ENCODE measurements at places on chromosomes 7 and 10.

GRCh38 chr10:92407305-92408016 is 116.5 kb downstream of the MARCHF5 start:
- no peak overlapping the region for H3K4me3 ChIP-seq
- no peaks in the 10 kb centered on the region for H3K4me1 ChIP-seq
- no peaks in the 10 kb centered on the region for H3K27me3 ChIP-seq
- DNase-seq, result no peak

- no peaks in the 10 kb centered on the region for H3K4me1 ChIP-seq
- H3K27ac ChIP-seq, result no peak overlapping the region
- no peak for DNase-seq
- H3K36me3 ChIP-seq, result peaks cover 13% of the 10 kb centered on the region
Measured at GRCh38 chr10:28130267-28130666, 131.4 kb upstream of the ODAD2 start.

DNA sequence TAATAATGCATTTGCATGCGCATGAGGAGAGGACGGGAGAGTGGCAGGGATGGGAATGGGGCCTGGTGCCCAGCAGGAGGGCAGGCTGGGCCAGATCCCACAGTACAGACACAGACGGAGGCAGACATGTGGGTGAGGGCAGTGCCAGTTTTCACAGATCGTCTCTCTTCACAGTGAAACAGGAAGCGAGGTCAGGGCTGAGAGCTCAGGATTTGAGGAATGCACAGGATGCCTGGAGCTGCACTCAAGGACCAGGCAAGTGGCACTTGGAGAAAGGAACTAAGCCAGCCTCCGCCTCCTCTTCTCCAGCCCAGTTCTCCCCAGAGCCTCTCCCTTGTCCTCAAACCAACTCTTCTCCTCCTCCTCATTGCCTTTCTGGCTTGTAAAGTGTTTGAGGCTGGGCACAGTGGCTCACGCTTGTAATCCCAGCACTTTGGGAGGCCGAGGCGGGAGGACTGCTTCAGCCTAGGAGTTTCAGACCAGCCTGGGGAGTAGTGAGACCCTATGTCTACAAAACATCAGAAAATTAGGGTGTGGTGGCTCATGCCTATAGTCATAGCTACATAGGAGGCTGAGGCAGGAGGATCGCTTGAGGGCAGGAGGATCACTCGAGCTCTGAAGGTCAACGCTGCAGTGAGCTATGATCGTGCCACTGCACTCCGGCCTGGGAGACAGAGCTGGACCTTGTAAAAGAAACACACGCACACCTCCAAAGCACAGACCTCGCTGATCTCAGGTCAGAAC is 115.2 kb downstream of the HIP1 start:
- H3K27ac ChIP-seq, result no peak overlapping the region
- H3K36me3 ChIP-seq, result no peaks in the 10 kb centered on the region
- H3K4me3 ChIP-seq, result no peak overlapping the region

DNA sequence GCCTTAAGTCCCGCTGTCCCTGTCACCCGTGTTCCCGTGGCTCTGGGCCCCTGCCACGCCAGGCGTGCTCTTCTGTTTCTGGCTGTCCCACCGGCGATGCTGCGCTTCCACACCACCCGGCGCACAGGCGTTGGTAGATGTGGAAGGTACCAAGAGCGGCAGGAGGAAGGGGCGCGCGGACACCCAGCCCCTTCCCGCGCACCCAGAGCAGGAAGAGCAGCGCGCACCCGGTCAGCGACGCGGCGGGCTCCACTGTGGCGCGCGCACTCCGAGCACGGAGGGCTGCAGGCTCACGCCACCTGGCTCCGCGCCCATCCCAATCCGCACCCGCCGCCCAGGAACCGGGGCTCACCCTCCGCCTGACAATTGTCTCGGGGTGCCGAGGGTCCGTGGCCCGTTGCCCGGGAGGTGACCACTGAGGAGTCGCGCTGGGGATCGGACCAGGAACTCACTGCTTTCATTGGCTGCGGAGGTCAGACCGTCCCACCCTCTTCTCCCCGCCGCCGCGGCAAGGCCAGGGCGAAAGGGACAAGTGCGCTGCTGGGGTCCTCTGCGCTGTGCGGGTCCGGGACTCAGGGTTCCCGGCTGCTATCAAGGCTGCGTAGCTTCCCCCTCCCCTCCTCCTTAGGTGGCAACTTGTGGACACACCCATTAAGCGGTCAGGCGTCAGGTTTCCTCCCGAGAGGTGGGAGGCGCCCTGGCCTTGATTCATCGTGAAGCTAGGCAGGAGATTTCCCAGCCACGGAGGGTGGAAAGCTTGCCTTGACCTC is 121.6 kb upstream of the ZNF92 start:
- H3K36me3 ChIP-seq, result no peaks in the 10 kb centered on the region
- DNase-seq, result no peak
- H3K4me3 ChIP-seq, result peak overlapping the region; percentile 66
- H3K27me3 ChIP-seq, result peaks cover 4% of the 10 kb centered on the region
- H3K27ac ChIP-seq, result no peak overlapping the region

DNA sequence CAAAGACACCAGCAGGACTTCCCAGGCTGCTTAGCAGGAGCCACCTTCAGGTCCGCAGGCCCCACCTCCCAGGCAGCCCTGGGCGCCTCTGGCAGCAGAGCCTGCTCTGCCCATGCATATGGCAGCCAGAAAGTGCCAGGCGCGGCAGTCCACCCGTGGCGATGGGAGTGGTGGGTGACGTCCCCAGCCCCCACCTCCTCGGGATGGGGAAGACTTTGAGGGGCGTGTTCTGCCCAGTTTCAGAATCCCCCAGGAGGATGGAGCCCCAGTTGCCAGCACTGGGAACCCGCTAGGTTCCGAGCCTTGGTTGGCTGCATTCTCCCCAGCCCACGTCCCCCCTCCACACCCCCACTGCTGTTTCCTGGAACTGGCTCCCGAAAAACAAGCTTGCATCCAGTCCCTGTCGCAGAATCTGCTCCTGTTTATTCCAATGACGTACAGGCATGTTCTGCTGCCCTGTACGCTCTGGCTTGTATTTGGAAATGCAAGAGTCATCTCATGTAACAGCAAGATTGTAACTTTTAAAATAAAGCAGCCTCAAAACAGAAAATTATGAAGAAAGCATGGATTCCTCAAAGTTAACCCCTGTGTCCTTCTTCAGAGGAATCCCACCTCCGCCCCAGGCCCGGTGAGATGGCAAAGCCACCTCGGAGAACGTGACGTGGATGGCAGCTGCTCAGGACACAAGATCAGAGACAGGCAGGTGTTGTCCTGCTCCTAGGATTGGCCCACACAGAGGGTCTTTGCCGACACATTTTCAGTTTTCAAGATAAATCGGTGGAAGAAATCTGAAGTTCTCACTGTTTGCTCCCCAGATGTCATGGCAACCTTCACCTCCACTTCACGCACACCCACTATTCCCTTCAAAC is 87.8 kb upstream of the PPP2R2D start:
- no peaks in the 10 kb centered on the region for H3K36me3 ChIP-seq
- H3K4me3 ChIP-seq, result no peak overlapping the region
- H3K4me1 ChIP-seq, result no peaks in the 10 kb centered on the region
- no peak for DNase-seq

DNA sequence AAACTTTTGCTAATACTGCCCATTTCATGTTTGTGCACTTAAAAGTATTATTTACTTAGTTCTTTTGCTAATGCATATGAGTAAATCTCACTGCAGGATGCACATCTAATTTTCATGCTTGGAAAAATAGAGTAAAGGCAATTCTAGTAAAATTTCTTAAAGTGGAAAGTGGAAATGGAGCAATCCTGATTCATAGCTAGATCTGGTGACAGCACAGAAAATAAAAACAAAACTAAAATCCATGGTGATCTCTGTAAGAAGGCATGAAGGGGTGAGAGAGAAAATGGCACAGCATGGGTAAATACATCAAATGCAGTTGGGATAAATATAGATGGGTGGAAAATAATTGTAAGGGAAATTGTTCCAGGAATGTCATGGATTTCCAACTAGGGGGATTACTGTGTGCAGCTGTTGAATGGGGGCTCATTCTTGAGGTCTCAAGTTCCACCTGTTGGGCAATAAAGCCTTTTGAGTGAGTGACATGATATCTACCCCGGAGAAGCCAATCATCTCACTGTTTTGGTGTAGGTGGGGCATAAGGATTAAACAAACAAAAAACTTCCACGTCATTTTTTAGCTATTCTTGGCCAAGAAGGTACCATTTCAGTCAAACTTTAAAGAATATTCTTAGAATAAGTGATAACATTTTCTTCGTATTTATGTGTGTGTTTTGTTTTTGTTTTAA is 1.7 kb upstream of the MCU start:
- H3K27ac ChIP-seq, result no peak overlapping the region
- DNase-seq, result no peak
- no peak overlapping the region for H3K4me3 ChIP-seq
- H3K36me3 ChIP-seq, result no peaks in the 10 kb centered on the region
- H3K4me1 ChIP-seq, result peaks cover 4% of the 10 kb centered on the region

DNA sequence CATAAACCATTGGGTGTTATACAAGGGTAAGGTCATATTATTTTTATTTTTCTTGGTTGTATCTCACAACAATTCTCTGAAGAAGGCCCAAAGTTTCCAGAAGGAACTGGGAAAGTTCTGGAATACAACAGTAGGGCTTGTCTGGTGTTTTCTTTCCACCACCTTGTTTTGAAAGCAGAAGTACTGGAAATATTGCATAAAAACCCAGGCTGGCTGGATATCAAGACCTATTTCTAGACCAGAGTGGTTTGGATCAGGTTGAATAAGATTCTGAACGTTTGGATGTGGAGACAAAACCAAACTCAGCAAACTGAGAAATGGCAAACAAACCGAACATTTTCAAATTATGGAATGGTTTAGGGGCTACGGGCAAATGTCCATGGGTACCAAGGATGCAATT is 182.6 kb upstream of the FZD8 start:
- H3K4me3 ChIP-seq, result no peak overlapping the region
- no peaks in the 10 kb centered on the region for H3K27me3 ChIP-seq
- DNase-seq, result no peak
- H3K36me3 ChIP-seq, result no peaks in the 10 kb centered on the region
- H3K27ac ChIP-seq, result no peak overlapping the region

DNA sequence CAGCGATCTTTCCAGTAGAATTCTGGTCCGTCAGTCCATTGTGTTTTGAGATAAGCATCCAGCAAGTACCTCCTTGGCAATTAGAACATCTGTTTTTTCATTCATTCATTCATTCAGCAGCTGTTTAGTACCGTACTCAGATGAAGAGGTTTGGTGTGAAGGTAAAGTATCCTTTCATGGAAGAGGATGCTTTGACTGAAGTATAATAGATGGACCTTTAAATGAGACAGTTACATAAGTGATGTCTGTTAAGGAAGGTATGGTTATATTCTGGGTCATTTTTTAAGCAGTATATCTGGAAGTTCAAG is 1.2 kb downstream of the MAPK8 start:
- peaks cover 7% of the 10 kb centered on the region for H3K4me1 ChIP-seq
- H3K36me3 ChIP-seq, result no peaks in the 10 kb centered on the region
- H3K27ac ChIP-seq, result no peak overlapping the region
- DNase-seq, result no peak
- H3K4me3 ChIP-seq, result peak overlapping the region; percentile 77

- no peak overlapping the region for H3K4me3 ChIP-seq
- no peaks in the 10 kb centered on the region for H3K4me1 ChIP-seq
- no peaks in the 10 kb centered on the region for H3K27me3 ChIP-seq
Measured at GRCh38 chr7:142943706-142944268, 4.5 kb downstream of the LLCFC1 start.

GRCh38 chr7:152597507-152597906 is 78.4 kb downstream of the XRCC2 start:
- no peaks in the 10 kb centered on the region for H3K36me3 ChIP-seq
- H3K27ac ChIP-seq, result no peak overlapping the region
- no peak overlapping the region for H3K4me3 ChIP-seq
- H3K4me1 ChIP-seq, result no peaks in the 10 kb centered on the region
- no peaks in the 10 kb centered on the region for H3K27me3 ChIP-seq

GRCh38 chr7:43834463-43835251 is 34.7 kb downstream of the MRPS24 start:
- no peaks in the 10 kb centered on the region for H3K4me1 ChIP-seq
- no peaks in the 10 kb centered on the region for H3K36me3 ChIP-seq
- no peaks in the 10 kb centered on the region for H3K27me3 ChIP-seq
- peak; percentile 39 for DNase-seq
- H3K4me3 ChIP-seq, result peak overlapping the region; percentile 56

- no peaks in the 10 kb centered on the region for H3K36me3 ChIP-seq
- no peaks in the 10 kb centered on the region for H3K4me1 ChIP-seq
- H3K4me3 ChIP-seq, result no peak overlapping the region
- H3K27me3 ChIP-seq, result no peaks in the 10 kb centered on the region
Measured at GRCh38 chr7:40393660-40394059, 258.9 kb downstream of the SUGCT start.

DNA sequence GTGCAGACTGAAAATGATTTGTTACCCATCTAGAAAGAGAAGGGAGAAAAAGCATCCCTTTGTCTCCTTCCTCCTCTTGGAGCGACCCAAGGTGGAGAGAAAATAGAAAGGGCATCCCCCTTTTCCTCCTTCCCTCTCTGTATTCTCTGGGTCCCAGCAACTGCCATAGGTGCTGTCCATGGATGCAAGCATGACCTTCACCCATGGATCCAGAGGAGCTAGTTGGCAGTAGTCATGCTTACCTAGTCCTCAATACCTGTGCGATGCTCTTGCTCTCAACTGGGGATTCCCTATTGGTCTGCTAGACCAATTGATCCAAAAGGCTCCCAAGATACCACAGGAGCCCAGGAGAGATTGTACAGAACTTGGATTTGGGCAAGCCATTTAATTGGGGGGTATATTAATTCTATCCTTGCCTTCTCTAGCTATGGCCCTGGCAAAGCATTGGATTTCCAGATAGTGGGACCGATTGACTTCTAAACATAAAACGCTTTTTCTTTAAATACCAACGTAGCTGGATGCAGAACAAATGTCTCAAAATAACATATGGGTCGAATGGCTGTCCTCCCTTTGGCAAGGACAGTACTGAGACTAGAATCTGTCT is 547.8 kb upstream of the IGFBP3 start:
- no peaks in the 10 kb centered on the region for H3K27me3 ChIP-seq
- no peaks in the 10 kb centered on the region for H3K4me1 ChIP-seq
- H3K36me3 ChIP-seq, result no peaks in the 10 kb centered on the region
- no peak overlapping the region for H3K27ac ChIP-seq
- H3K4me3 ChIP-seq, result no peak overlapping the region

DNA sequence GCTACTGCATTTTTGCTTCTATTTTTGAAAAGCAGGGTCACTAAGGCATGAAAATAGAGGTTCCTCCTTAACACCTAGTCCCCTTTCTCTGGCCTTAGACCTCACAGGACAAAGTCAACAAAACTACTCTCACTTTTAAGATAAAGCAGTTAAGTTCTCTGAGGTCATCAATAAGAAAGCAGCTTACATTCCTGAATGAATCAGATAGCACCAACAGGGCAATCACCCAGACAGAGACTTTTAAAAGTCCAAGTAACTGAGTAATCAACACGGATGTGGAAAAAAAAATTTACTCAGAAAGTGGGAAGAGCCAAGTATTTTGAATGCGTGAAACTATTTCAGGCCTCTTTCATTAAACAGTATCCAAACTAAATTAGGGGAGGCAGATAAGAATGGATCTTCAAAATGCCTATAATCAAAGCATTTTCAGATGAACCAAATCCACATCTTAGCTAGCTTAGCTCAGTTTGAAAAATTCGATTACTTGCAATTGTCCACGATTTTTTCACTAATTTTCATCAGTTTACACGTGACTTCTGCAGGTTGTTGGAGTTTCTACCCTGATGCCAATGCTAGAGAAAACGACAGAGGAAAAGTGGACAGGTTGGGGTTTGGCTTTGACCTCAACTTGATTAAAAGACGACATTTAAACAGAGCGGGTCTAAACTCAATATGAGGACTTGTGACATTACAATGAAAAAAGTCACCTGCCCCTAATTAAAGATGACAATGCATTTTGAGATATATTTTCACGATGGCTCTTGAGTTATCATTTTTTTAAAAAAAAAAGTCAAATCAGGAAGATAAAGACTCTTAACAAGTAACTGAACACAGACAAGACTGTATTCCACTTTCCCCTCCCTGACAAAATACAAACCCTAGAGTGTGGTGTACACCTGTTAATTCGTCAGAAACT is 1.6 kb downstream of the BEND7 start:
- no peaks in the 10 kb centered on the region for H3K4me1 ChIP-seq
- H3K27ac ChIP-seq, result no peak overlapping the region
- no peak overlapping the region for H3K4me3 ChIP-seq
- H3K36me3 ChIP-seq, result no peaks in the 10 kb centered on the region

Data from effector memory CD4-positive, alpha-beta T cell (primary cell).